ENCODE measurements at places on chromosomes 6 and 20. TPM values are rescaled to one million over a fixed set of nuclear protein-coding genes. Genes with fewer than 3 reads are reported as not detected.

GRCh38 chr6:126267626-126268025 is 72.3 kb upstream of the CENPW start:
- no peak overlapping the region for H3K4me3 ChIP-seq
- no peaks in the 10 kb centered on the region for H3K4me1 ChIP-seq
- no peak for ATAC-seq
- H3K27ac ChIP-seq = no peak overlapping the region
- no peaks in the 10 kb centered on the region for H3K36me3 ChIP-seq

Gene ADGRF4
- not detected for total RNA-seq

GRCh38 chr20:35174458-35175216 is 2.8 kb downstream of the PROCR start:
- ATAC-seq = no peak
- no peaks in the 10 kb centered on the region for H3K36me3 ChIP-seq
- H3K4me3 ChIP-seq = peak overlapping the region; percentile 18
- no peaks in the 10 kb centered on the region for H3K27me3 ChIP-seq
- H3K4me1 ChIP-seq = no peaks in the 10 kb centered on the region
- no peak overlapping the region for H3K27ac ChIP-seq

DNA sequence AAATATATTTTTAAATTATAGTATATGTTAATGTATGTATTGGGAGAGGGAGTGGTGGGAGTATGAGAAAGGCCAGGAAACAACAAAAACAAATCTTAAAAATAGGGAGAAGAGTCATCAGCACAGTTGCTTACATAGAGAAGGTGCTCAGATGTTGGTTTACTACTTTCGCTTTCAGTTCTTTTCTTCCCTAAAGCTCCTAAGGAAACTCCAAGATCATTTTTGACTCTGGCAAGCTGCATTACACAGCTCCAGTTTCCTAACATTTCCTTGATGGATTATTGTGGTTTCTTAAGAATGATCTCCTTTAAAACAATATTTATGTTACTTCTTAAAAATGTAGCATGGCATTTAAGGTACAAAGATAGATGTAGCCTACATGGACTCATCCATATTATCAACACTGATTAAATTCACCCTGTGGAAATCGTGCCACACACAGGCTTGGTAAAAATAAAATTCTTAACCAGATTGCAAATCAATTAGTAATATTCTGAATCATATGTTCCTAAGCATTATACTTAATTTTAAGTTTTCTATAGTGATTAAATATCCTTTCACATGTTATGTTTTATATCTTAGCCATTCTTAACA is 118.0 kb upstream of the MAN1A1 start:
- H3K27me3 ChIP-seq = no peaks in the 10 kb centered on the region
- H3K36me3 ChIP-seq = no peaks in the 10 kb centered on the region
- no peak overlapping the region for H3K27ac ChIP-seq
- ATAC-seq = no peak
- no peak overlapping the region for H3K4me3 ChIP-seq
- H3K4me1 ChIP-seq = peaks cover 3% of the 10 kb centered on the region

Gene FAM83C
- total RNA-seq = not detected

- ATAC-seq = no peak
- H3K36me3 ChIP-seq = no peaks in the 10 kb centered on the region
- H3K4me3 ChIP-seq = no peak overlapping the region
- H3K27ac ChIP-seq = no peak overlapping the region
- H3K4me1 ChIP-seq = no peaks in the 10 kb centered on the region
Measured at GRCh38 chr20:12699374-12700228, 309.2 kb upstream of the SPTLC3 start.

- H3K4me1 ChIP-seq = no peaks in the 10 kb centered on the region
- no peak overlapping the region for H3K27ac ChIP-seq
- H3K27me3 ChIP-seq = no peaks in the 10 kb centered on the region
- peak; percentile 5 for ATAC-seq
- no peaks in the 10 kb centered on the region for H3K36me3 ChIP-seq
Measured at GRCh38 chr6:167668019-167668753, 158.5 kb upstream of the AFDN start.

DNA sequence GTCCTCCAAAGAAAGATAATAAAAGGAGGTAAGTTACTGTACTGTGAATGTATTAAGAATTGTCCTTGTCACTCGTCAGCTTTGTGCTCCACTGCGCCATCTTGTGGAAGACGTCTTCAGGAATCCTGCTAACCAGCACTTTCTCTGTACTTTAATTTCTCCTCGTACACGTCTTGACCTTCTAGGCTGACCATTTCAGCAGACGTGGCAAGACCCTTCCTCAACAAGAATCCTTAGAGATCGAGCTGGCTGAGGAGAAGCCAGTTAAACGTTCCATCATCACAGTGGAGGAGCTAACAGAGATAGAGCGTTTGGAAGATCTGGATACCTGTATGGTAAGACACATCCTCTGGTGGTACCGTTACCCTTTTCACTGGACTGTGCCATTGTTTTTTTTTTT is 95.5 kb upstream of the SCGN start:
- H3K27ac ChIP-seq = no peak overlapping the region
- H3K27me3 ChIP-seq = no peaks in the 10 kb centered on the region
- no peaks in the 10 kb centered on the region for H3K36me3 ChIP-seq
- no peaks in the 10 kb centered on the region for H3K4me1 ChIP-seq

DNA sequence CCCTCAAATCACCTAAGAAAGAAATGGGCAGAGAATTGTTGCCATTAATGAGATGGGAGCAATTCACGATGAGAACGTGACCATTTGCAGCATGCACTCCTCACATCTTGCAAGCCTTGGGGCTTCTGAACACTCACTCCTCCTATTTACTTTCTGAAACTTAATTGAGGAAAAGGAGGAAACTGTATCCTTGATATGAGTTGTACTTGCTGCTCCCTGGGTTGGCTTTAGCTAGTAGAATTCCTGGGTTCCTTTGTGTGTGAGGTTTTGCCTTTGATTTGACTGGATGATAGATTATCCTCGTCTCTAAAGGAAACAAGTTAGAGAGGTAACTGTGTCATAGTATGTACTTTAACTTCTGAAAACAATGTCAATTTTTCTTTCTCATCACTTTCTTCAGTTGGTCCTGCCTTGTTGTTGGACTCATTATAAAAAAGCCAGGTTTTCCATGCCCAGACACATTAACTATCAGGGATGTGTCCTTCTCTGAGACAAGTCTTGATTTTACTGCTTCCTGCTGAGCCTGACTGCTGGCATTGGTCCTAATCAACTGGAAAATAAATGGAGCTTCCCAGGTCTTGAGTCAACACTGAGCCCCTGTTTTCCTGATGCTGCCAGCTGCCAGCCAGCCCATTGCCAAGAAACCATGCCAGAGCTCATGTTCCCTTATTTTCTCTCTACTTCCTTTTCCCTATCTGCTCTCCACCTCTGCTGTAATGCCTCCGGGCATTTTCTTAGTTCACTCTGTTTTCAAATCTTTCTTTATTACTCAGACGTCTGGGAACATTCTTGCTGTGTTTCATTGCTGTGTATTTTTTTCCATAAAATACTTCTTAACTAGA is 6.0 kb upstream of the MRAP2 start:
- no peaks in the 10 kb centered on the region for H3K27me3 ChIP-seq
- no peak for ATAC-seq
- H3K4me1 ChIP-seq = peaks cover 3% of the 10 kb centered on the region

- peaks cover 12% of the 10 kb centered on the region for H3K4me1 ChIP-seq
- no peak overlapping the region for H3K4me3 ChIP-seq
- H3K27me3 ChIP-seq = no peaks in the 10 kb centered on the region
- H3K36me3 ChIP-seq = no peaks in the 10 kb centered on the region
- no peak for ATAC-seq
Measured at GRCh38 chr6:56688521-56688920, 45.8 kb upstream of the DST start.

Gene GSTA2
- total RNA-seq = not detected

Gene CDSN
- total RNA-seq = not detected

Gene ME1
- 20.0 TPM for total RNA-seq

- H3K27me3 ChIP-seq = no peaks in the 10 kb centered on the region
- no peaks in the 10 kb centered on the region for H3K4me1 ChIP-seq
- no peak overlapping the region for H3K27ac ChIP-seq
- no peak overlapping the region for H3K4me3 ChIP-seq
- H3K36me3 ChIP-seq = no peaks in the 10 kb centered on the region
- ATAC-seq = no peak
Measured at GRCh38 chr6:135657207-135657606, 159.7 kb upstream of the AHI1 start.

- H3K27ac ChIP-seq = no peak overlapping the region
- H3K4me3 ChIP-seq = no peak overlapping the region
- no peak for ATAC-seq
- H3K4me1 ChIP-seq = peaks cover 37% of the 10 kb centered on the region
Measured at GRCh38 chr6:168625602-168626001, 184.6 kb downstream of the SMOC2 start.

GRCh38 chr6:16555550-16555949 is 205.7 kb downstream of the ATXN1 start:
- no peaks in the 10 kb centered on the region for H3K27me3 ChIP-seq
- no peak overlapping the region for H3K27ac ChIP-seq
- no peak for ATAC-seq
- peaks cover 10% of the 10 kb centered on the region for H3K36me3 ChIP-seq

All from gastroesophageal sphincter (tissue), 4 donors.